ENCODE measurements at places on chromosomes 7 and 10.

- no peak for DNase-seq
Observed at GRCh38 chr10:78424723-78425122, 391.1 kb downstream of the RPS24 start.

- DNase-seq: no peak
Observed at GRCh38 chr10:97991871-97992270, 38.5 kb downstream of the CRTAC1 start.

- no peak for DNase-seq
Observed at GRCh38 chr7:40133561-40134427, 628 bp downstream of the MPLKIP start.

- no peak for DNase-seq
Observed at GRCh38 chr10:72379776-72380175, 25.1 kb upstream of the DNAJB12 start.

DNA sequence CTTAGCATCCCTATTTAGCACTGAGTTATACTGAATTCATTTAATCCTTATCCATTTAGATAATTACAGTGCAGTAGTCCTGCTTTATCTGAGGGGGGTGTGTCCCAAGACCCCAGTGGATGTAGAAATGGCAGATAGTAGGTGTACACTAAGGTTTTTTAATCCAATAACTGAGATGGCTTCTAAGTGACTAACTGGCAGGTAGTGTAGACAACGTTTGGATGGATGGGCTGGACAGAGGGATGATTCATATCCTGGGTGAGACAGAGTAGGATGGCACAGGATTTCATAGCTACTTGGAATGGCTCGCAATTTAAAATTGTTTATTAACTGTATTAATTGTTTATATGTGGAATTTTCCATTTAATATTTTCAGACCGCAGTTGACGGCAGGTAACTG, 295.6 kb downstream of the CCDC3 start:
- DNase-seq: no peak

GRCh38 chr7:83547526-83547925, 101.4 kb downstream of the SEMA3E start:
- DNase-seq: no peak

GRCh38 chr10:124059551-124059950, 33.8 kb downstream of the CHST15 start:
- DNase-seq: no peak

- DNase-seq: no peak
Observed at GRCh38 chr10:90041585-90041984, 340.2 kb downstream of the KIF20B start.

GRCh38 chr10:101292194-101293006, 61.6 kb upstream of the BTRC start:
- no peak for DNase-seq

GRCh38 chr10:24039897-24040296, 169.0 kb upstream of the KIAA1217 start:
- DNase-seq: no peak

DNA sequence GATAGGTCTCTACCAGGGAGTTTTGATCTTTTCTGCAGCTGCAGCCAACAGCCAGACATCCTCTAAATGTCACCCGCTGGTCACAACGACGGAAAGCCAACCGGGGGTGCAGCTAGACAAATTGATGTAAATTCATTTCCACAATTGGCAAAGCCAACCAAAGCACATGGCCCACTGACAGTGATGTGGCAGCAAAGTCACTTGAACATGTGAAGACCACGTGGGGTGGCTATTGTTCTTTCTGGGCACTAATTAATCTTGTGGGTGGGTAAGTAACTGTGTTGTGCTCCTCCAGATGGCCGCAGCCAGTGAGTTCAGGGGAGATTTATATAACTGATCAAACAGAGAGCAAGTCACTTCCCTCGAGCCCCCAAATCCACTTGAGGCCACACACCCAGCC, 354.1 kb downstream of the ANKRD30A start:
- no peak for DNase-seq

DNA sequence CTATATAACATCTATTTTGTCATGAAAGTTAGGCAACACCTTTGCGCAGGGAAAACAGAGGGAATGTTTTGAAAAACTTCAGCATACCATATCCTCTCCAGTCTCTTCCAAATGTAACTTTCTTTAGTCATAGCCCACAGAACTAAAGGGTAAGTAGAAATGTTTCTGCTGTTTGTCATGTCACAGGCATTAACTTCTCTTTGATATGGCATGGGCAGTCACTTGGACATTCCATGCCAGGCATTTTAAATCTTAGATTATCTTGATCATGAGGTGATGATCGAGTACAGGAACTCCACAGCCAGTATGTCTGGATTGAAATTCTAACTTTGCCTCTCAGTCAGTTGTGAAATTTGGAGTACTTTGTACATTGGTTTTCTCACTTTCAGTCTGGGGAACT, 27.5 kb upstream of the ETV1 start:
- DNase-seq: no peak

DNA sequence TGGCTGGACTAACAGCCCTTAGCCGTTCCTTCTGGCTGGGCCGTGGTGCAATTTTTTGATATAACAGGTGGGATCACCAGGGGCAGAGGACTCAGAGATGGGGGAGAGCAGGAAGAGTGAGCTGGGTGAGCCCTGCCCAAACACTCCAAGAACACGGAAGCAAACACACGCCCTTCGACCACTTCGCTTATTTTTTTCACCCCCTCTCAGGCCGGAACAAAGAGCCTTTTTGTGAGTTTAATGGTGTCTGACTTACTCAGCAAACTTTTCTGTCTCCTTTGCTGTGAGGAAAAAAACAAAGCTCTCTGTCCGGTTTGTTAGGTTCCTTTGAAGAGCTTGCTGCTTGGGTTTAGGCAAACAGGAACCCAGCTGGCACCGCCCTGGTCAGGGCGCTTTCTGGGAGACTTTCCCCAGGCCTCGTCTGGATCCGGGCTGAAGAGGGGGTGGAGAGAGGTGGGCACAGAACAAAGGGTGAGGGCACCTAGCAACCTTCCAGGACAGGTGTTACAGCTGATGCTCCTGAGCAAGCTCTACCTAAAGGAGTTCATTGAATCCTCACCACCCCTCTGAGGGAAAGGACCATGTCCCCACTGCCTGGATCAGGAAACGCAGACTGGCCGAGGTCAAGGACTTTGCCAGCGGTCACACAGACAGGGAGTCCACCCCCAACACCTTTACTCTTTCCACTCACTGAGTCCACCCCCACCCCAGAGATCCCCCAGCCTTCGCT, 23.3 kb downstream of the CALML3 start:
- no peak for DNase-seq

DNA sequence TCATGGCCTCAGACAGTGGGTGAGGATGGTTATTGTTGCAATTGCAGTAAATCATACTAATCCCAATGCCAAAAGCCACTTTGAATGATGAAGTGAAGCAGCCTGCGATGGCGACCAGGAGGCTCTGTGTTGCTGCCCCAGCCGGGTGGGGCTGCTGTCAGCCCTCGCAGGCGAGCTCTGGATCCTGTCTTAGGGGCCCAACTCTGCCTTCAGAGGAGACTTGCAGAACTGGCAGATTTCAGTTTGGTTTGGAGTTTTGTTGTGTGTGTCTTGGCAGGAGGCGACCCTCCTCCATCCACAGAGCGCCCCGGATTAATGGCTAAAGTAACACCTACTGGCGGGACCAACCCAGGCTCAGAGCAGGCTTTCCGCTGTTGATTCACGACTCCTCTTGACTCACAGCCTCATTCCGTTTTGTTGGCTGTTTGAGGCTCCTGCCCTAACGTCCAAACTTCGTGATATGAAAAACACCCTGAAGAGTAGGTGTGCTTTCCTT, 67.9 kb upstream of the BMPER start:
- no peak for DNase-seq

GRCh38 chr10:113921561-113922370, 67.3 kb downstream of the NHLRC2 start:
- no peak for DNase-seq

- no peak for DNase-seq
Observed at GRCh38 chr10:78866731-78867554, 201.8 kb upstream of the ZMIZ1 start.

- no peak for DNase-seq
Observed at GRCh38 chr7:111183321-111183720, 92.4 kb downstream of the LRRN3 start.

DNA sequence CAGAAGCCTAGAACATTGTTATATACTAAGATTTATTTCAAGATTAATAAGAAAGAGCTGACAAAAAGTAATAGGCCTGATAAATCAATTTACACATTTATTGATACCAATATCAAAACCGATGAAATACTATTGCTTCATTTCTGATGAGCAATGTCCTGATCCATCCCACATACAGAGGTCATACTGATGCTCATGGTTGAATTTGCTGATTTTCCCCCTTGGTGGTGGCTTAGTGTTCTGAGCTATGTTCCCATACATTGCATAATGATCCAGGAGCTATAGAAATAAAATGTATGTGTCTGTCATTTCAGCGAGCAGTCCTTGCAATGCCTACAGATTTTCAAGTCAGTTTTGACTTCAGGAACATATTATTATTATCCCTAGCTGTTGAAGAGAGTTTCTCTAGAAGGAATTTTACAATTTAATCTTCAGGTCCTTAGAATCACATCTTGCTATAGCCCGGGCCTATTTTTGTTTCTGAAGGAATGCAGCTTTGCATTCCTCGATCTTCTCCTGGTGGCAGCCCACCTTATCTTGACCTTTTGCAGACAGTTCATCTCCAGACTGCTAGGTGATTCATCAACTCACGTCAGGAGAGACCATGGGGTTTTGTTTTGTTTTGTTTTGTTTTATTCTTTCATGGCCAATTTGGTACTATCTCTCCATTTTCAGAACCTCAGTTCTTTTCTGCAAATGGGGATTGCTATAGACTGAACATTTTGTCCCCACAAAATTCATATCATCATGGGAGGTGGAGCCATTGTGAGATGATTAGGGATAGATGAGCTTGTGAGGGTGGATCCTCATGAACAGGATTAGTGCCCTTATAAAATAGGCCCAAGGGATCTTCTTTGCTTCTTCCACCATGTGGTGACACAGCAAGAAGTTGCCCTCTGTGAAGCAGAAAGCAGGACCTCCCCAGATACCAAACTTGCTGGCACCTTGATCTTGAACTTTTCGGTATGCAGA, 465.6 kb upstream of the IGFBP3 start:
- DNase-seq: no peak

GRCh38 chr10:50422259-50422658, 170.9 kb upstream of the ASAH2 start:
- DNase-seq: no peak

- DNase-seq: no peak
Observed at GRCh38 chr7:15288741-15289140, 273.1 kb downstream of the AGMO start.

- DNase-seq: no peak
Observed at GRCh38 chr7:55349121-55349520, 16.0 kb upstream of the LANCL2 start.

- DNase-seq: no peak
Observed at GRCh38 chr7:2452074-2452507, 24.1 kb downstream of the GRIFIN start.

DNA sequence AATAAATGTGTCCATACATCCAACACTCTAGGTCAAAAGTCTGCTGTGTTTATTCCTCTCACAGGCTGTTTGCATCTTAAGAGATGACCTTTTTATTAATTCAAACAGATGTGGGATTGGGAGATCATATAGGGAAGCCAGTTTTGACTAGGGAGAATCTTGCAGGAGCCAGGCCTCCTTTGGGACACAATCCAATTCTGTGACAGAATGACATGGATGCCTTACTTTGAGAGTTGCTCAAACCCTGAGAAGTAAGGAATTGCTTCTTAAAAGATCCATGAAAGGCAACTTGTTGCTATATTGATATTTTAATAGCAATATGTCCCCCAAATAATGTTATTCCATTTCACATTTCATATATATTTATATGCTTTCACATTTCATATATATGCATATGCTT, 53.5 kb upstream of the CACNB2 start:
- DNase-seq: no peak

DNA sequence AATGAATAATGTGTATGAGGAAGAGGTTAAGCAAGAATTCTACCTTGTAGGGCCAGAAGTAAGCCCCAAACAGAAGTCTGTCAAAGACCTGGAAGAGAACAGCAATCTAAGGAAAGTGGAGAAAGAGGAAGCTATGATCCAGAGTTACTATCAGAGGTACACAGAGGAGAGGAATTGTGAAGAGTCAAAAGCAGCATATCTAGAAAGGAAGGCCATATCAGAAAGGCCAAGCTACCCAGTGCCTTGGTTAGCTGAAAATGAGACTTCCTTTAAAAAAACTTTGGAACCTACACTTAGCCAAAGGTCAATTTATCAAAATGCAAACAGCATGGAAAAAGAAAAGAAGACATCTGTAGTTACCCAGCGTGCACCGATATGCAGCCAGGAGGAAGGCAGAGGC, 42.7 kb upstream of the GAD2 start:
- DNase-seq: no peak

GRCh38 chr7:88147949-88148348, 71.9 kb downstream of the SRI start:
- DNase-seq: no peak

DNA sequence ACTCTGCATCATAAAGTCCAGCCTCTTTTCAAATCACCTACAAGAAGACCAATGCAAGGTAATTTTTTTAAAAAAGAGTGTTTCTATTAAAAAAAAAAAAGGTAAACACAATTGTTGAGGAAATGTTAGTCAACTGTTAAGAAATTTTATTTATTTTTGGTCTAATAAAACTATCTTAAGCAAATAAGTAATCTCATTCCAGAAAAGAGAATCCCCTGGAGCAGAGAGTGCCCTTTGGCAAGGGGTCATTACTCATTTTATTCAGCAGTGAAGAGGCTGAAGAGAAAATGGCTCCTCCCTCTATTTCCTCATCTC, 63.4 kb upstream of the GSDME start:
- DNase-seq: no peak

DNA sequence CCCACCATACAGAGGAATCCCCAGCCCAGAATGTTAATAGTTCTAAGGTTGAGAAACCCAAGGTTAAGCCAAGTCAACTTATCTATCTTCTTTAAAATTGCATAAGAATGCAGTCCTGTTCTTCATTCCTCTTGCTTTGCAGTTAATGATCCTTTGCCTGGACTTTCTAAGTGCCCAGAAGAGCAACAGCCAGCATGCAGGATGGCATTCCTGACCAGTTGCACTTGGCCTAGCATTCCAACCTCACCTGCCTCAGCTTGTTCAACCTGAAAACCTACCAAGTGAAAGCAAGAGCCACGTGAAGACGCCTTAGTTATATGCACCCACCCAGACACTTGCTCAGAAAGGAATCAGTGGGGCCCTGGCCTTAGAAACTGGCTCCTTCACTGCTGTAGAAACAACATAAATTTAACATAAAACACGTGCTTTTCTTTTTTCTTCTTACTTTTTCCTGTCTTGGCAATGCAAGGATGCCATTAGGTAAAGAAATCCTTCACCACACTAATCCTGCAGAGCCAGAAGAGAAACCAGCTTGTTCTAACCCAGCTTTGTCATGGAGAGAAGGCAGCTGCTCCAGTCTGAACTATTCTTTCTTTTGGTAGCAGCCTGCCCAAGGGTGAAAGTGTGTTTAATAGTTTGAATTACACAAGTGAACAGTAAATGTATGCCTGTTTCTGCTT, 25.0 kb downstream of the EGFR start:
- DNase-seq: no peak
